ENCODE measurements at places on chromosomes 3 and 15.

GRCh38 chr3:165638034-165638433, 199.2 kb downstream of the BCHE start:
- no peak for DNase-seq

GRCh38 chr3:61177450-61177849, 73.8 kb downstream of the FHIT start:
- DNase-seq = no peak

GRCh38 chr3:186169379-186169778, 60.5 kb upstream of the ETV5 start:
- no peak for DNase-seq

- no peak for DNase-seq
Observed at GRCh38 chr15:40731034-40731433, 24.0 kb downstream of the RMDN3 start.

DNA sequence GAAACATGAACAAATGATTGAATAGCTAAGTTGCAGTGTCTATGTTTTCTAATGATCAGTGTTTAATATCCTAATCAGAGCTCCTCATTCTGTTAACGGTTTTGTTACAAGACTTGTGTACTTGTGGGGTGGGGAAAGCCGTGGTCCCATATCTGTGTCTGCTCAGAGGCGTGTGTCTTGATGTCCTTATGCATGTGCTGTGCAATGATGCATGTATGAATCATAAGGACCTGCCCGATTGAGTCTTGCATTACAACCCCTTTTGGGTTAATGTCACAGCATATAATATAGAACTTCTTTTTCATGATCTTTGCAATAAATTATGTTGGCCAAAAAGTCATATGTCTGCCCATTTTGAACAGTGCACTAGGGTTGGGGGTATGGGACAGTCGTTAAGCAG, 233.4 kb downstream of the ITPR1 start:
- no peak for DNase-seq

GRCh38 chr3:9311228-9311627, 51.6 kb upstream of the THUMPD3 start:
- DNase-seq = no peak

DNA sequence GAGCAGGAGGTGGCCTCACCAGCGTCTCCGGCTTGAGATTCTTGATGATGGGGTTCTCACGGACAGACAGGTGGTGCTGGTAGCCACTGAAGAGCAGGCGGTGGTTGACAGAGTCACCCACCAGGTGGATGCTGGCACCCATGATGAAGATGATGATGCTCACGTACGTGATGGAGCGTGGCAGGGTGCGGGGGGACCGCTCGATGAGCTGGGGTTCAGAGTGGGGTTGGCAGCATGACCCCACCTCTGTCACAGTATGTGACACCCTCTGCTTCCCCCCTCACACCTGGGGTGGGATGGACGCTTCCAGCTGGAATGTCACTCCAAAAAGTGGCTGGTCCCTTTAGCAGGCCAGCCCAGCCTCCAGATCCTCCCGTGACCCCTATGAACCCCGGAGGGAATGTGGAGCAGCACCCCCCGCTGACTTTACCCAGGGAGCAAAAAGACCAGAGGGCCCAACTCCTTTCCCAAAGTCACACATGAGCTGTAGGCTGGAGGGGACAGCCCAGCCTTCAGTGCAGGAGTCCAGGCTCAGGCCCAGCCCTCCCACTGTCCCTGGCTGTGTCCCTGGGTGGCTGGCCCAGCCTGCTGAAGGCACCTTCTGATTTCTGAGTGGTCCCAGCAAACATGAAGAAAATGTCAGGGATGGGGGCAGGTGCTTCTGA, 6.7 kb upstream of the CALML4 start:
- no peak for DNase-seq

DNA sequence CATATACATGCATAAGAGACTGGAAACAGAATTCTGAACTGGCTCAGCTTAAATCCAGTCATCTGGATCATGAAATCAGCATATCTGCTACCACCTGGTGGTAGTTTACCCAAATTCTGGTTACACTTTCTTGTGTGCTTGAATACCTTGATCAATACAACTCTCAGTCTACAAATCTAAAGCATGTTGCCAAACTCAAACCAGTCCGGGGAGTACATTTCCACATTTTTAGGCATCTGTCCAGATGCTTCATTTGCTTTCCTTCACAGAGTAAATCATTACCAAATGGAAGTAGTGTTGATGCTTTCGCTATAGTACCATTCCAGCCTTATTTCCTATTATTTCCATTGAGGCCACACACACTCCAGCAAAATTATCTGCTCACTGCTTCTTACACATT, 126.4 kb downstream of the P2RY1 start:
- no peak for DNase-seq

DNA sequence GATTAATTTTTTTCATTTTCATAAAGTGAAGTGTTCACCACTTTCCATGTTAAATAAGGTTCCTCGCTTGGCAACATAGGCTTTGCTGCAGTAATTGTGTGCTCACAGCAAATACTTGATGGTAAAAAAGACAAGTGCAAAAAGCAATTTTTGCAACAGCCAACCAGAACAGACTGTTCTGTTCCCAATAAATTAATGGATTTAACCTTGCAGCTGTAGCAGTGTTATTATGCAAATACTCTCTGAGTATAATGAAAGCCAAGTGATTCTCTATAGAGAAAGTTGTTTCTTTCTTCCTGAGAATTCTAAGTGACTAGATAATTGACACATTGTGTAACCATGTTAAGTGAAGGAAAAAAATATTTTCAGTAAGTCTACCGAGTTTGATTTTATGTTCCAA, 183.7 kb upstream of the NAALADL2 start:
- no peak for DNase-seq

DNA sequence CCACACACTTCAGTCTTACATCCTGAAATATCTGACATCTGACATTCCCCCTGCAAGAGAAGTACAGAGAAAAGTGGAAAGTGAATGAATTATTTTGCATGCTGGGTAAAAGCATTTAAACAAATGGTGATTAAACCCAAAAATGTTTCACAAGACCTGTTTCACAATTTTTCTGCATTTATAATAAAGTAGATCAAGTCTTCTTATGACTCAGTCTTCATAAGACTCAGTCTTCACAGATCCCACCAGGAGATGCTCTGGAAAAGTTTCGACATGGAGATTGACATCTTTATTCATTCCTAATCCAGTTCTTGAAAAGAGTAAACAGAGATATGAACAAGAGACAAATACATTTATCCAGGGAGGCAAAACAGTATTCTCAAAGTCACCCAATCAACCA, 13.2 kb upstream of the EDC3 start:
- DNase-seq = no peak
